ENCODE measurements at places on chromosomes 4 and X.

DNA sequence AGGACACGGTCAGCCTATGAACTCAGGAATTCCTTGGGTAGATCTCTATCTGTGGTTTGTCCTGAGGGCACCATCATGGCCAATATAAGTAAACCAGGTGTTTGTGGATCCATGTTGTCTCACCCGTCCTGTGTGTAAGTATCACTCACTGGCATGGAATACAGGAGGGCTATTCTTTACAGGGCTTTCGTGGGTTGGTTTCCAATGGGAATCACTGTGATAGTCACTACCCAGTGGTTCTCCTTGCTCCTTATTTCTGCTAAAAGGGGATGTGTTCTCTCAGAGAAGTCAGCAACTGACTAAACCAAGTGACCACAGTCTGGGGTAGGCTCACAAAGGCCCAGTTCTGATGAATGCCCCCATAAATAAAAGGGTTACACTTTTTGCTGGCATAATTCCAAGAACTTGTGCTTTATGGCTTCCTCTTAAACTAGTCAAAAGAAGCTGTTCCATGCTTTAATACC is 236.7 kb upstream of the JADE1 start:
- no peak for DNase-seq

DNA sequence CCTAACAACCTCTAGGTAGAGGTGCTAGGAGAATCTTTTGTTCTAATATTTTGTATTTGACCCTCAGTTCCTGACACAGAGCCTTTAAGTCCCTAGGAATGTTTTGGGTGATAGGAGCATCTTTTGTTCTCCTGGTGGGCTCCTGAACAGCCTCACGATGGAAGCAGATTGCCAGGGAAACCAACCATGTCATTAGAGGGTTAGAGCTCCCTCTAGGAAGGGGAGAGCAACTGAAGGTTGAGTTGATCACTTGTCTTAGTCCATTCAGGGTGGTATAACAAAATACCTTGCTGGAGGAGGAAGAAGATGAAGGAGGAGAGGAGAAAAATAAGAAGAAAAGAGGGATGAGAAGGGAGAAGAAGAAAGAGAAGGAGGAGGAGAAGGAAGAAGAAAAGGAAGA is 9.2 kb downstream of the VCX start:
- DNase-seq: no peak

DNA sequence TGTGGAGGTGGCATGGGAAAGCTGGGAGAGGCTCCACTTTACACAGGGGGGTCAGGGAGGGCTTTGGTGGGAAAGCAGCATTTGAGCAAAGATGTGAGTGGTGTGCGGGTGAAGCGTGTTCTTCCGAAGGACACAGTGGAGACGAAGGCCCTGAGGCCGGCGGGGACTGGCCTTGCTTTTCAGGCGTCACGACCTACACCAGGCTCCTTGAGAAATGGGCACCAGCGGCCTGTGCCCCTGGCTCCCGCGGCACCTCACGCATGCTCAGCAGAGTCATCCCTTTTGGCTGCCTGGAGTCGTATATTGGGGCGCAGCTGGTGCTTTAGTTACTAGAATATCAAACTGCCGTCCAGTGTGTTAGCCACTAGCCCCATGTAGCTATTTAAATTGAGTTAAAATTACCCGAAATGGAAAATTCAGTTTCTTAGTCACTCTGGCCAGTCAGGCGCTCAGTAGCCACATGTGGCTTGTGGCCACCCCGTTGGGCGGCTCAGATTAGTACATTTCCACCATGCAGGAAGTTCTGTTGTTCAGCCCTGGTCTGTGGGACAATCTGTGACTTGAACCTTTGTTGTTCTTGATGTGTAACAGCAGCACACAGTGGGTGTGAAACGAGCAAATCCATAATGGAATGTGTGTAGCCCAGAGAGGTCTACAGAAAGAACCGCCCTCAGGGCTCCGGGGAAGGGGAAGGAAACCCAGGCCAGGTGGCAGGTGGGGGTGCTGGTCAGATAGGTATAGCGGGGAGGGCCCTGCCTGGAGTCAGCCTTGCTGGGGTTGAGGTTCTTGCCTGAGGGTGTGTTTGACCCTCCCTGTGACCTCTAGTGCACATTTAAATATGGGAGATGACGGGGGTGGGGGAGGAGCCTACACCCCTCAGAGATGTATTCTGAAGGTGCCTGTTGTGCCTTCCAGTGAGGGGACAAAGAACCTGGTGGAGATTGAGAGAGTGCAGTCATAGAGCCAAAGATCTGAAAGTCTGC is 30.4 kb downstream of the TBC1D14 start:
- no peak for DNase-seq

DNA sequence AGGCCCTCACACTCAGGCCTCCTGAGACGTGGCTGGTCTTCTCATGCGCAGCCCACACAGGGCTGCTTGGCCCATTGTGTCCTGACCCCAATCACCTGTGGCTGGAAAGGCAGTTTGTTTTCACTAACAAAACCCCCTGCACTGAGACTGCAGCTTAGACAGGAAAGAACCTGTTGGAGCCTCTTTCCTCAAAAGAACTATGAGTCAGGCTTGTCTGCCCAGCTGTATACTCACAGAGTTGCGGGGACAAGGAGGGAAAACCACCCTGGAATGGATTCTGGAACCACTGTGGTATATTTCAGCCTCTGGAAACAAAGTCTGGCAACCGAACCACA is 5.2 kb upstream of the TMEM156 start:
- no peak for DNase-seq

DNA sequence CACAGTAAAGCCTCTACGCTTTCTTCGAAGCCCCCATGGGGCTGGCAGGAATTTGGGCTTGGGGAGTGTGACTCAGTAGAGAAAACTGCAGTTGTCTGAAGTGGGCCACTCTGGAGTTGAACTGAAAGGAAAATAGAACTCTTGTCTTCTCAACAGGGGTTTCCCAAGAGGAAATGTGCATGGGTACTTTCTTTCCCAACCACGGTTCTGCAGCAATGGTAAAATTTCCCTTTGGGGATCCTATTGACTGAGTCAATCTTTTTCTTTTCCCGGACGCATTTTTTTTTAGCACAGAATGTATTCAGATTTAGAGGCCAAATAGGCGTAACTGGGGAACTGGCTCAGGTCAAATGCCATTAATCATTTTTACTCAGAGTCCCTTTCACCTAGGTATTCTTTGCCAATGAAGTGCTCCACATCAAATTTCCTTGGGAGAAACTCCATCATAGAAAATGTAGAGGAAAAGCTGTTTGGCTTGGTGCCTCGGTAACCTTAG is 269.3 kb downstream of the STIM2 start:
- DNase-seq: no peak

DNA sequence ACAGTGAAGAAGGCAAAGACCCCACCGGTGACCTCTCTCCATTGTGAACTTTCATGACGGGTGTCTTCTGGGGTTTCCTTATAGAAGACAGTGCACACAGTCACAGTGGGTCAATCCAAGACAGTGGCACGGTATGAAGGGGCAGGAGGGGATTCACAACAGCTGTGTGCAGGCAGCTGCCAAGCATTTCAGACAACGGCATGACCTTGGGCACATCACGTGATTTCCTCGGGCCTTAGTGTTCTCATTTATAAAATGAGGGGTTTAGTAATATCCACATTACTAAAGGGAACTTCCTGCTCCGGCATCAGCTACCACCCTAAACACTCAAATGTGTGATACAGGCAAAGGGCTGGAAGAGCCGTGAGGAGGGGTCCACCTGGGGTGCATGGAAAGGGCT is 42.9 kb downstream of the RBM47 start:
- no peak for DNase-seq

DNA sequence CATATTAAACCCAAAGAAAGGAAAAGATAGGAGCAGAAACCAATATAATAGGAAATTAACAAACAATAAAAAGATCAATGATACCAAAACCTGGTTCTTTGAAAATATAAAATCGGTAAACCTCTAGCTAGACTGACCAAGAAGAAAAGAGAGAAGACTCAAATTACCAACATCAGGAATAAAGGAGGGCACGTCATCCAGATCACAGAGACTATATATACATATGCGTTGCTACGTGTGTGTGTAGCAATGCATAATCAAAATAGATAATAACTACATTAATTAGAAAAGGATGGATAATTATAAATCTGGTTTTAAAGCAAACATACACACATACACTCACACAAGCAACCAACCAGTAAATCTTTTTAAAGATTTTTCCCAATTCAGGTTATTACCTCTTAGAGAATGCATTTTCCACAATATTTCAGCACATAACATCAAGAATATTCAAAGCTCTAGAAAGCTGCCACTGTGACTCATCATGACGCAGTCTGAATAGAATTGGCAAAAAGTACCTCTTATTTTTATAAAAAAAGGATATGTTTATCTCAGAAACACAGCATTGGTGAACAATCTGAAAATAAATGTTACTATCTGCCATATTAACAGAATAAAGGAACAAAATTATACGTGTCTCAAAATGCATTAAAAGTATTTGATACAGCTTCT is 41.4 kb upstream of the USP9X start:
- no peak for DNase-seq

- no peak for DNase-seq
Observed at GRCh38 chr4:112818594-112818965, 181.6 kb downstream of the LARP7 start.

DNA sequence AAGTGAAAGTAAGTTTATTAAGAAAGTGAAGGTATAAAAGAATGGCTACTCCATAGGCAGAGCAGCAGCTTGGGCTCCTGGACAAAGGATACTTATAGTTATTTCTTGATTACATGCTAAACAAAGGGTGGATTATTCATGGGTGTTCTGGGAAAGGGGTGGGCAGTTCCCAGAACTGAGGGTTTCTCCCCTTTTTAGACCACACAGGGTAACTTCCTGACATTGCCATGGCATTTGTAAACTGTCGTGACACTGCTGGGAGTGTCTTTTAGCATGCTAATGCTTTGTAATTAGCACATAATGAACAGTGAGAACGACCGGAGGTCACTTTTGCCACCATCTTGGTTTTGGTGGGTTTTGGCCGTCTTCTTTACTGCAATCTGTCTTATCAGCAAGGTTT is 557.6 kb downstream of the SPRY1 start:
- no peak for DNase-seq

GRCh38 chr4:141636771-141637460 is 533 bp downstream of the IL15 start:
- peak; percentile 6 for DNase-seq

GRCh38 chr4:156251373-156252065 is 297.9 kb upstream of the CTSO start:
- DNase-seq: no peak

GRCh38 chr4:83923341-83923740 is 387.4 kb downstream of the GPAT3 start:
- DNase-seq: no peak

All from stimulated activated CD4-positive, alpha-beta T cell treated with anti-CD3 and anti-CD28 coated beads, Interleukin-1b, Interleukin-23, amount 100 ng/mL, for 24 hours (primary cell).